ENCODE measurements at places on chromosomes 5 and 9.

DNA sequence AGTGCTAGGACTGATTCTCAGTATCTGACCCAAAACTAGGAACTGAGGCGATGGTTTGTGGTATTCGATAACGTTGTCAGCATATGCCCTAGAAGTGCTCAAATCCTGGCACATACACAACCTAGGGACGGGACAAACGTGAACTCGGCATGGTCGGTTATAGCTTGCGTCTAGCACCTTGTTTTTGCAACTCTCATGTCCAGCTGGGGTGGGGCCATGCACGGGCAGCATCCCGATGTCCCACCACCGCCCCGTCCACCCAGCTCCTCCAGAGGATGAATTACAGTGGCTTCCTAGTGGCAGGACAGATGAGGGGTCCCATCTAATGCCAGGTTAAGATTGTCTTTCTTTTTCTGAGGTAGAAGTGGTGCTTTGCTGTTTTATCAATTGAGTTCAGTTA lies 31.6 kb downstream of the PROP1 start:
- DNase-seq: no peak

GRCh38 chr9:110143950-110144545 lies 63.9 kb downstream of the C9orf152 start:
- DNase-seq: no peak

DNA sequence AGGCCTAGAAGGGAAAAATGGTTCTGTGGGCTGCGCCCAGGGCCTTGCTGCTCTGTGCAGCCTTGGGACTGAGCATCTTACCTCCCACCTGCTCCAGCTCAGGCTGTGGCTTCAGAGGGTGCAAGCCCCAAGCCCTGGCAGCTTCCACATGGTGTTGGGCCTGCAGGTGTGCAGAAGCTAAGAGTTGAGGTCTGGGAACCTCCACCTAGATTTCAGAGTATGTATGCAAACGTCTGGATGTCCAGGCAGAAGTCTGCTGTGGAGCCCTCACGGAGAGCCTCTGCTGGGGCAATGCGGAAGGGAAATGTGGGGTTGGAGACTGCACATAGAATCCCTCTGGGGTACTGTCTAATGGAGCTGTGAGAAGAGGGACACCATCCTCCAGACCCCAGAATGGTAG lies 36.0 kb downstream of the FBXL7 start:
- DNase-seq: no peak

GRCh38 chr5:61575103-61575502 lies 243.0 kb downstream of the ZSWIM6 start:
- no peak for DNase-seq

DNA sequence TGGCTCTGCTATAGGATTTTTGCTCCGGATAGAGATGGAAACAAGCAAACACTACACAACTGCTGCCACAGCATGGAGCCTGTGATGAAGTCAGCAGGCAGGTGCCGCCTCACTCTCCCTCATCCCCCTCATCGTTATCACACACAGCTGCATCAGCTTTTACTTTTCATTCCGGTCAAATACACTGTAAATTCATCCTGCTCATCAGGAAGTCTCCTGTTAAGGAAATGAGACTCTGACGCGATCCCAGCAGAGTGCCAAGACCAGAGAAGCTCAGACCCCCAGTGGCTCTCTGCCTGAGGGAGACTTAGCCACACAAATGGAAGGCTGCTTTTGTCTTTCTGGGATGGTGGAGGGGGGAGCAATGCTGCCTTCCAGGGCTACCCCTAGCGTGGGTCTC lies 270.2 kb downstream of the ELAVL2 start:
- DNase-seq: no peak

DNA sequence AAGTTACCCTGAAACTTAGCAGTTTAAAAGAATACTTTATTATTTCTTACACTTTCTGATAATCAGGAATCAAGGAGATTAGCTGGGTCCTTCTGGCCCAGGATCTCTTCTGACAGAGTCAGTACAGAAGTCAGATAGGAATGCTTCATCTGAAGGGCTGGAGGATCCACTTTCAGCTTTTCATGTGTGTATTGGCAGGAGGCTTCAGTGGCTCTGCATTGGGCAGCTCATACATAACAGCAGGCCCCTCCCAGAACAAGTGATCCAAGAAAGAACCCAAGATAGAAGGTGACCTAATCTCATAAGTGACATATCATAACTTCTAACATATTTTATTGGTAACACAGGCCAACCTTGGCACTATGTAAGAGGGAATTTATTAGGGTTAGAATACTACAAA lies 258.4 kb downstream of the HCN1 start:
- no peak for DNase-seq

- DNase-seq: no peak
These were observed 567.2 kb upstream of the MEF2C start for GRCh38 chr5:89450149-89450538.

DNA sequence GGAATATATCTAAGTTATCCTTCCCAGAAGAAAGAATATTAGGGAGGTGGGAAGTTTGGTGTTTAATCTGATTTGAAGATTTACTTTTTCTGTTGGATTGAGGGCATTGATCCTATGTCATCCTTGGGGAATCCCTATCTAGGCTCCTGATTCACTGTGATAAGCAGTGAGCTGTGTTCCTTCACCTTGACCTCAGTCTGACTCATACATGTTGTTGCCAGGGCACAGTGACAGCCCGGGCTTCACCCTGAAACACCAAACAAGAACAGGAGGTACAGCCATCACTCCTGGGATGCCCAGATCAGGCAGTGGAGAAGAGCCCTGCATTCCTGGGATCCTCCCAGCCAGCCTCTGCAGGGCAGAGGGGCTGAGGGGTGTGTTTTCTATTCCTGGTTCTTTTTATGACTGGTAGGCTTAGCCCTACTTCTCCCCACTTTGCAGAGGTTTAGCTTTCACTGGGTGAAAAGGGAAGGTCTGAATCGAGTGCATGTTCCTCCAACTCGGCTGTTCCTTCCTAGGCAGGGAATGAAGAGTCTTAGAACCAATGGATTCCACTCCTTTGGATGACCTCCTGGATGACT lies 3.1 kb upstream of the FAM53C start:
- no peak for DNase-seq

DNA sequence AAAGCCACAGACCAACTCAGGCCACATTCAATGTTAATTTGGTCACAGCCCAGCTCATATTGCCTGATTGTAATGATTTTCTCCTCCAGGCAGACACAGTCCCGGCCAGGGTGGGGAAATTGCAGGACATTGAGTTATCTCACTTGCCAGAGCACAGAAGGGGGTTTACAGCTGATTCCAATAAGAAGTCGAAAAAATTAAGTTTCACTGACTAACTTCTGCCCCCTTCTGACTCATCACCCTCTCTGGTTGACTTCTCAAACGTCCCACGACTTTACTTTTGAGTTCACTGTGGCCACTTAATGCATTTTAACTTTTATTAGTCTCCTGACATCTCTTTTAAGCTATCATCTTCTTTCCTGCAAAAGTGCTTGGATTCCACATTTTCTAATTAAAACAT lies 321.4 kb upstream of the WWC1 start:
- DNase-seq: no peak

- no peak for DNase-seq
These were observed 21.0 kb downstream of the LSM11 start for GRCh38 chr5:157764531-157764930.

GRCh38 chr9:135060461-135061116 lies 26.9 kb upstream of the OLFM1 start:
- no peak for DNase-seq

DNA sequence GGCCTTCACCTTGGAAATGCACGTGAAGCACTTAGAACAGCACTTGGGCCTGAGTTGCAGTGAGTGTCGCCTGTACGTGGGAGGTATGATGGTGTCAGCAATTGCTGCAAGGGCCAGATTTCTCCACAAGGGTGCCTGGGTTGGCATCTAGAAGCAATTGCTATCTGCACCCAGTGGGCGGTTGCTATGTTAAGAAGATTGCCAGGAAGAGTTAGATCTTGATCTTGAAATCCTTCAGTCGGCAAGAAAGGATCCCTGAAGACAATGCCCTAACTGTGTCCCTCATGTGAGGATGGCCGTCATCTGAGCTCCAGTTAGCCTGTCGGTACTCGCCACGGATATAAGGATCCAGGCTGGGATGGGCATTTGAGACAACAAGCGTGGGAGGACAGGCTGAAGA lies 62.9 kb downstream of the MAMDC2 start:
- no peak for DNase-seq

DNA sequence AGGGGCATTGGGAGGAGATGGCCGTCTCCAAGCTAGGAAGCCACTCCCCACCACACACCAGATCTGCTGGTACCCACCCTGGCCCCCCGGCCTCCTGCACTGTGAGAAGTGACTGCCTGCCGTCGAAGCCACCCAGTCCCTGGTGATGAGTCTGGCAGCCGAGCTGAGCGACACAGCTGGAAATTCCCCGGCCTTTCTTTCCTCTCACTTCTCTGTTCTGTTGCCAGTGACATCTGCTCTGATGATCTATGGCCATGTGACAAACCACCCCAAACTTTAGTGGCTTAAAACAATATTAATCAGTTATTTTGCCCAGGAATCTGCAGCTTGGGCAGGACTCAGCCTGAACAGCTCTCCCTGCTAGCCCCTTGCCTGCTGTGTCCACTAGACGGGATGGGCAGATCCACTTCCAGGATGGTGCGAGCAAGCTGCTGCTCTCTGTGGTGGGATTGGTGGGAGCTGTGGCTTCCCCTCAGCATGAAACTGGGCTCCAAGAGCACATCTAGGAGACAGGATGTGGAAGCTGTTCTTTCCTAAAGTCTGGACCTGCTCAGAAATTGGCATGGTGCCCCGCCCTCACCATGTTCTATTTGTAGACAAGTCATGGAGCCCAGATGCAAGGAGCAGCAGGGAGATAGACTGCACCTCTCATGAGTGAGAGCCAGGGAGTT lies 211.2 kb downstream of the GADD45G start:
- no peak for DNase-seq

GRCh38 chr9:122071715-122072114 lies 21.4 kb downstream of the TTLL11 start:
- no peak for DNase-seq

- peak; percentile 24 for DNase-seq
These were observed 53.8 kb downstream of the GCNT1 start for GRCh38 chr9:76512826-76513225.

GRCh38 chr5:107169867-107170266 lies 500.9 kb downstream of the EFNA5 start:
- peak; percentile 92 for DNase-seq

DNA sequence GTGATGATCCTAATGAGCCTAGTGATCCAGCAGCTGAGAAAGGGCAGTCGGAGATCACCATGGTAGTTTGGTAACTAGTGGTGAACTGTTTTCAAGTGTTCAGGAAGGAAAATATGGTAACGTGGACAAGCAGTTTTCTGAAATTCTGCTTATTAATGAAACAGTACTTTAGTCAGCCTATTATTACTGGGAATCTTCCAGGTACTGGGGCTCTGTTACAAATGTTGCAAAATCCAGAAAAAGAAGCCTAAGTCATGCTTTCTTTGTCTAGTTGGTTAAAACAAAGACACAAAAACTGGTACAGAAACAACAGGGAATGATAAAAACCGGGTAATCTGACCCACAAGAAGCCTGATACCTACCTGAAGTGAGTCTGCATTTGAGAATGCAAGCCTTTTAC lies 18.2 kb downstream of the TTC23L start:
- DNase-seq: no peak

- DNase-seq: no peak
These were observed 31.3 kb downstream of the SPRY4 start for GRCh38 chr5:142293486-142293885.

GRCh38 chr9:5582835-5583195 lies 46.1 kb upstream of the RIC1 start:
- DNase-seq: peak; percentile 17

GRCh38 chr9:112187404-112187803 lies 12.3 kb upstream of the SUSD1 start:
- no peak for DNase-seq

GRCh38 chr5:180852495-180852894 lies 8.6 kb downstream of the ZFP62 start:
- no peak for DNase-seq

DNA sequence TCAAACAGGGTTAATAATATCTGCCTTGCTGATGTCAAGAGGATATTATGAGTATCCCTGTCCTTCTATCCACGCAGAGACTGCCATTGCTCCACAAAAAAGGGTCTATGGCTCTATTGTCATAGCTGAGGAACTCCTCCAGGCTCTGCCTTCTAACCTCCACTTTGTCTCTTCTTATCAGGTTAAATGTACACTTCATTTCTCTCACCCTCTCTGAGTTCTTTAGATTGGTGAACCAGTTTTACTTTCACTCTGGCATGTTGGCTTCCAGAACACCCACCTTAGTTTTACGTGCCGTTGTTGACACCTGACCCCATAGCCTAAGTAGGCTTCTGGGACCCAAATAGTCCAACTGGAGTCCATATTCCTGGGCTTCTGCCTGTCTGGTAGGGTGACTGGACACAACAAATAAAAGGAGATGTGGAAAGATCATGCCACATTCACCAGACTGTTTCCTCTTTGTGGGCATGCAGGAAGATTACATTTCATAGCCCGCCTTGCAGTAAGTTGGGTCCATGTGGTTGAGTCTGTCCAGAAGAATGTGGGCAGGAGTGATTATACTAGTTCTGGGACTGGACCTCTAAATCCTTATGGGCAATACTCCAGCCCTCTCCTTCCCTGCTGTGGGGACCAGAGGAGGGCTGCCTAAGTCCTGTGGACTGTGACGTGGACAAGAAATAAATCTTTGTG lies 350.4 kb upstream of the CLINT1 start:
- DNase-seq: no peak

GRCh38 chr5:150853561-150853960 lies 7.2 kb downstream of the IRGM start:
- DNase-seq: no peak

GRCh38 chr5:93277051-93277450 lies 304.0 kb downstream of the NR2F1-AS1 start:
- no peak for DNase-seq

DNA sequence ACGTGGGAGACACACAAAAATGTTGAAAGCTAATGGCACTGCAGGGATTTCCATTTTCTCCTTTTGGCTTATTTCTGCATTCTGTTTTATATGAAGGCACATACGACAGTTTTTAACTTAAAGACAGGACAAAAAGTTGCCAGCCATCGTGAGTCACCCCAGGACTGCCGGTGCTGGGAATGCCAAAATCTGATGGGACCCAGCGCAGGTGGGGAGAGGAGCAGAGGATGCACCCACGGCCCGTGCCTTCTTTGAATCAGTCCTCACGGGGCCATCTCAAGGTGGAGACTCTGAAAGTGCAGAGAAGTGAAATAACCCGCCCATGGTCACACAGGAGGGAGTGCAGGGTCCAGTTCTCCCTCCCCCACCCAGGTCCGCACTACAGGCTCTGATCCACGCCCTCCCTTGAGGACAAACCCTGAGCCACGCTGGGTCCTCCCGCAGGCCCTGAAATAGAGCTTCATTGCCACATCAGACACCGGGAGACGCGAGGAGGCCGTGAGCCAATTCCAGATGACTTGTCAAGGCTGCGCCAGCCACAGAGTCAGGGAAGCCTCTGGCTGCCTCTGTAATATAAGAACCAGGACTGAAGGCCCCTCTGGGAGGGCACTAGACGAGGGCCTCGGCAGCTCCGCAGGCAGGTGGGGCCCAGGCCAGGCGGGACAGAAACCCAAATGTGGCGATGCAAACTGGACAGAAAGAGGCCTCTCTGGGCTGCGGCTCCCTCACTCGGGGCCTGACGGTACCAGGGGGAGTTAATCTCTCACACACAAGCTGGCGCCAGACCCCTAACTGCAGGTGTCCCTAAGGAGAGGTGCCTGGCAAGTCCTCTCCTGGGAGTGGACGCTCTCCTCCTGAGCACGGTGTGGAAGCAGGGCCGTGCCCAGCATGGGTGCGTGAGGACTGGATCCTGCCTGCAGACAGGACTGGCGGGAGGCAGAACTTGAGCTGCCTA lies 22.9 kb downstream of the ADAMTS2 start:
- no peak for DNase-seq

All from trophoblast cell (in vitro differentiated cells and primary cell).